ENCODE measurements at places on chromosomes 3 and 15.

GRCh38 chr3:57411715-57412114 is 119.2 kb upstream of the ASB14 start:
- no peak for DNase-seq

DNA sequence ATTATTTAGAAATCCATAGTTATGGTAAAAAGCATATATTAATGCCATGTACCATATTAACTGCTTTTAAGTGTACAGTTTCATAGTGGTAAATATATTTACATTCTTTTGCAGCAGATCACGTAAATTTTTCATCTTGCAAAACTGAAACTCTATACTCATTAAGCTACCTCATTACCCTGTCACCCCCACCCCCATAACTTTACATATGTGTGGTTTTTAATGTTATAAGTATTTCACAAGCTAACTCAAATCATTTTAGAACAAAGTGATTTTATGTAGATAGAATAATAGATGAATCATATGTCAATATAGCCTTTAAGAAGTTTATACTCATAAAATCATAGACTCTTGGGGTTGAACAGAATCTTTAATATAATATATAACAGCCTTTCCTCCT is 7.1 kb upstream of the TP63 start:
- no peak for DNase-seq

GRCh38 chr3:128438488-128439072 is 28.1 kb downstream of the DNAJB8 start:
- DNase-seq, result no peak

DNA sequence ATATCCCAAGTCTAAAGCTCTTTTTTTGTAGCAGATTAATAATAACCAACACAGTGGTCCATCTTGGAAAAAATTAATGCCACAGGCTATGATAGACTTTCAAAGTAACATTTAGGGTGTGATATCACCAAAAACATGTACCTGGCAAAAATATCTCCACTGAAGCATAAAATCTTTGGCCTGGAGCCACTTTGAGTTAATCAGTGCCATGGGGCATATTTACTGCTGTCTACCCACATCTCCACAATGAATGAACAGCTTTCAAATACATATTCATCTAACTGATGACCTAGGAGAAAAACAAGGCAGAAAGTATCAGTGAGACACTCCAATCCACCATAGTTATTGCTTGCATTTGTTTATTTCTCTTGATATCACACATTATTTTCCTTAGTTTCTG is 296.0 kb upstream of the MDFIC2 start:
- no peak for DNase-seq

Data from hippocampal formation (tissue), 2 donors.